Vagina (tissue), 2 donors: ENCODE measurements at places on chromosomes 13 and 19. TPM values are rescaled to one million over a fixed set of nuclear protein-coding genes. Genes with fewer than 3 reads are reported as not detected.

The C19orf81 gene
- not detected for total RNA-seq

- H3K4me1 ChIP-seq: no peaks in the 10 kb centered on the region
- no peaks in the 10 kb centered on the region for H3K27me3 ChIP-seq
- no peak for DNase-seq
- H3K27ac ChIP-seq: no peak overlapping the region
- no peak overlapping the region for H3K4me3 ChIP-seq
Measured at GRCh38 chr19:19563348-19563848, 25.3 kb downstream of the CILP2 start.

GRCh38 chr19:5542665-5543064 lies 25.1 kb downstream of the TINCR start:
- H3K27me3 ChIP-seq: no peaks in the 10 kb centered on the region
- H3K27ac ChIP-seq: no peak overlapping the region
- no peaks in the 10 kb centered on the region for H3K4me1 ChIP-seq
- no peak for DNase-seq

DNA sequence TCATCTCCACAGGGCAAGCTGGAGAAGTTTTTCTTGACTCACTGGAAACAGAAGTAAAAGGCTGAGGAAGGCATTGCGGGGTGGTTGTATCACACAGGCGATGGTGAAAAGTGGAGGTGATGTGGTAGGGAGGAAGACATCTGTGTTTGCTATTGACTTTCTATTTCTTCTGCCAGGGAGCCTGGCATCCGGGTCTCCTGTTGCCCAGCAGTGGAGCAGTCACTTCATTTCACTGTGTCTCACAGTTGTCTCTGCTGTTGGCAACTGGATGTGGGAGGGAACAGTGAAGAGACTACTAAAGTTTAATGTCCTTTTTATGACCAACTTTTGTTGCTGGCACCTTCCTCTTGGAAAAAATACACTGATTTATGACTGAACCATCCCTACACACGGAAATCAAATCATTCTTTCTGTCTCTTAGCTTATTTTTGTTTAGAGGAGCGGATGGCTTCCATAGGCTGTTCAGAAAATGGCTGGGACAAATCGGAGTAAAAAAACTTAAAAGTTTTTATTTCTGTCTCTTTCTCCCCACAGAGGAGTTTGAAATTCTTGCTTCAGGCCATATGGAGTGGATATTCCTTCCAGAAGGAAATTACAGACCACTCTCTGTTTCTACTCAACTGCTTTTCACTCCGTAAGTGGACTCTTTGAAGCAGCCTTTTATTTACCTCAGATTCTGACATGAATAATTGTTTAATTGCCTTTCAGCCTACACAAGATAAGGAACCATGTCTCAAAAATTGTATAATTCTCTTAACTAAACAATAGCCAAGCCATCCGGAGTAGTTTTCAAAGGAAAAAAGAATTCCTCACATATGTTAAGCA lies 23.8 kb upstream of the MEDAG start:
- DNase-seq: no peak
- H3K27me3 ChIP-seq: no peaks in the 10 kb centered on the region
- H3K4me1 ChIP-seq: peaks cover 36% of the 10 kb centered on the region
- H3K4me3 ChIP-seq: no peak overlapping the region
- H3K27ac ChIP-seq: peak overlapping the region; percentile 82

The NPAS1 gene
- total RNA-seq: 0.49 TPM
